ENCODE measurements at places on chromosomes 16 and 17.
A peak's percentile ranks its signal among the peaks of the same experiment; 100 is the strongest.

DNA sequence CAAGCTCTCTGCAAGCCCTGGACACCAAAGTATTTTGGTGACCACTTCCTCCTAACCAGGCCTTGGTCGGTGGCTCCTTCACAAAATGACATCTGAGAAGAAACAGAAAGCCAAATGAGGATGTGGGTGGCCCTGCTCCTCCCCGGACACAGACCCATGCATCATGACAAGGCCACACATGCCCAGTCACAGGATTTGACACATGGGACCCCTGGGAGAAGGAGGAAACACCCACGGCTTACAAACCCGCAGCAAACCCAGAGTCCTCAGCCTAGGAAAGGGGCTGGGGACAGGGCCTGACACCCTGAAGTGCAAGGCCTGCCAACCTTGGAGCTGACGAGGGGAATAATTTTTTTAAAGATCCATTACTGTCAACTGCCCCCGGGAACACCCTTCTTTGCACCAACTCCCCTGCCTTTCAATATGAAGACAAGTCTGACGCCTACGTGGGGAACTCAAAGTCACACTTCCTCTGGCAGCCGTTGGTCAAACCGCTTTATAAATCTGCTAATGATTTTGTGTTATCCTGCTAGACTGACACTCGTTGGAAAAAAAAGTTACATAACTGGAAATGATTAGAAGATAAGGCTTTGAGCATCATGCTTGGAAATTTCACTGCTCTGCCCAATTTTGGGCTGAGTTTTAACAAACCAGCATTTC, 41.3 kb downstream of the GAS7 start:
- DNase-seq = no peak

GRCh38 chr16:83960521-83961249, 7.4 kb upstream of the NECAB2 start:
- DNase-seq = no peak

DNA sequence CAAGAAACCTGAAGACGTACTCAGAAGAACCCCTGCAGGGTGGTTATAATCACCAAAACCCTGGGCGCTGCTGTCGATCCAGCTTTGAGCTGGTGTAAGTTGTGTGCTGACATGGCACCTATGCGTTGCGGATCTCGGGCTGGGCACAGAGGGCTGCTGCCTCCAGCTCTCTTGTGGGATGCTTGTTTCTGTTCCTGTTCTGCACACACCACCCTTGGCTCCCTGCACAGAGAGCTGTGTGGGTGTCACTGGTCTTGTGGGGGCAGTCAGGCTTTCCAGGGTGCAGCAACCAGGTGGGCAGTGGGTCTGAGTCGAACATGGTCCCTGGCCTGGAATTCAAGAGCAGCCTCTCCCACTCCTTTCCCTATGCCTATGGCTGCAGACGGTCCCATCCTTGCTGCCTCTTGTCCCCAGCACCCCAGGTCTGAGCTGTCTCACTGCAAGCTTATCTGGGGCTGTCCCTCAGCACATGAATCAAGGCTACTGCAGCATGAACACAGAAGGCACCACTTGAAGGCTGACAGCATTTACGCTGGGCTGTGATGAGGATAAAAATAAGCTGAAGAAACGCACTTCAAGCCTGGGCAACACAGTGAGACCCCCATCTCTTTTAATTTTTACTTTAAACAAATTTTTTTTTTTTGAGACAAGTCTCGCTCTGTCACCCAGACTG, 20.1 kb downstream of the ZNF276 start:
- DNase-seq = no peak

DNA sequence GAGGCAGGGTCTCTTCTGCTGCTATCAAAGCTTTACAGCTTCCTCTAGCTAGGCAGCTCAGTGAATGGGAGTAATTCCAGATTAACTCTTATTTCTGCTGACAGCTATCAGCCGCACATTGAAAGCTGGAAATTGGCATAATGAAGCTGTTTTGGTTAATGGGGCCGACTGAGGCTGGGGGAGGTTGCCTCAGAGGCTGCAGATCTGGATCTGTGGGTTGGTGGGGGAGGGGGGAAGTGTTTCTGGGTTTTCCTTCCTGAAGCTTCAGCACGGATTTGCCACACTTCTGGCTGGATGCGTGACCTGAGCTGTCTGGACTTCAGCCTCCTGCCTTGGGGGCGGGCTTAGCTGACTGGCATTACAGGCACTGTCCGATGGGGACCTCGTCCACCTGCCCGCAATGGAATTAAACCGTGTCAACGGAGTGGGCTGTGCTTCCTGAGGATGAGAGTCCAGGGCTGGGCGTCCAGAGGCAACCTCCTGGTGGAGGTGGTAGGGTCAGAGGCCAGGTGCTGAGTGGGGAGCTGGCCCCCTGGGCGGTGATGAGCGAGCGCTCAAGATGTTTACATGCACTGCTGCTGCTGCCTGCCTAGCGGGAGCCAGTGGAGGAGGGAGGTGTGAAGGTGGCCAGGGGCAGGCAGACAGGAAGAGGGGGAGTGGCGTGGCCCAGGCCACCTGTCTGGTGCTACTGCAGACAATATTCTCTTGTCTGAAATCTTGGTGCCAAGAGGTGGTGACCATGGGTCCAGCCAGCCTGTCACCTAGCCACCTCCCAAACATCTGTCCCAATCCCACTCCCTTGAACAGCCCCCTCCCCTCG, 6.7 kb upstream of the ABCC3 start:
- peak; percentile 47 for DNase-seq

DNA sequence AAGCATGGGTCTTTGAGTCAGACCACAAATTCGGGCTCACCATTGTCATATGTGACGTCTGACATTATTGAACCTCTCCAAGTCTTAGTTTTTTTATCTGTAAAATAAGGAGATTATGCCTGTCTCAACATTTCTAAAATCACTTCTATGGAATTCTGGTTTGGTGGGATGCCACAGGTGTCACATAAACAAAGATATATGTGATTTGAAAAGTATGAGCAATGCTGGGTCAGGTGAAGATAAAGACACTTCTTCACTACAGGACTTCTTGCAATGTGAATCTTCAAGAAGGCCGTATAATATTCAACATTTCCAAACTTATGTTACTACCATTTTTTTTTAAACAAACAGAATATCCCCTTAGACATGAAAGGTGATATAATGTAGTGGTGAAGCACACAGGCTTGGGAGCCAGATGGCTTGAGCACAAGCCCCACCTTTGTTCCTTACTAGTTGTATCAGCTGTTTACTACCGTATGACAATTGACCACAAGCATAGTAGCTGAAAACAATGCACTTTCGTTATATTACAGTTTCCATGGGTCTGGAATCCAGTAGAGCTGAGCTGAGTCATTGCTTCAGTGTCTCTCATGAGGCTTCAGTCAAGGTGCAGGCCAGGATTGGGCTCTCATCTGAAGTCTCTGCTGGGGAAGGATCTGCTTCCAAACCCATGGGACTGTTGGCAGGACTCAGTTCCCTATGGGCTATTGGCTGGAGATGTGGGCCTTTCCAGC, 87.7 kb downstream of the UTP18 start:
- no peak for DNase-seq

GRCh38 chr16:1420111-1420539, 422 bp downstream of the UQCC4 start:
- no peak for DNase-seq

DNA sequence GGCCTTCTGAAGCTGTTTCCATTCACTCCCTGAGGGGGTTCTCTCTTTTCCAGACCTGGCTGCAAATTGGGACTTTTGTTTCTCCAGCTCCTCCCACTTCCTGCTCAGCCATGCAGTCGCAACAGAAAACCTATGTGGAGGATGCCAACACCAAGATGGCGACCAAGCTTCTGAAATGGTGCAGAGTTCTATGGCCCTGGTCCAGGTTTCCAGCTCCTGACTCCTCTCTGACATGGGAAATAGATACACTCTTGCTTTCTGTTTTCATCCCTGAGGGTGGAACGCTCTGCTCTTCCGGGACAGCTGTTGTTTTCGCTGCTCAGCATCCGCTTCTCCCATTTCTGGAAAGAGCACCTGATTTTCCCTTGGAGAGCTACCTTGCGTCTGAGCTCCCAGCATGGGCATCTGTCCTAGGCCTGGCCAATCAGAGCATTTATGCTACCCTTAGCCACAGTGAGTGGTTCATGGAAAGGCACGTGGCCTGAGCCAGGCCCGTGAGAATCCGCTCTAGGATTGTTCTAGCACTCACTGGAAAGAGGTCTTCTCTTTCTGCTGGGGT, 8.1 kb downstream of the GPRC5B start:
- no peak for DNase-seq

DNA sequence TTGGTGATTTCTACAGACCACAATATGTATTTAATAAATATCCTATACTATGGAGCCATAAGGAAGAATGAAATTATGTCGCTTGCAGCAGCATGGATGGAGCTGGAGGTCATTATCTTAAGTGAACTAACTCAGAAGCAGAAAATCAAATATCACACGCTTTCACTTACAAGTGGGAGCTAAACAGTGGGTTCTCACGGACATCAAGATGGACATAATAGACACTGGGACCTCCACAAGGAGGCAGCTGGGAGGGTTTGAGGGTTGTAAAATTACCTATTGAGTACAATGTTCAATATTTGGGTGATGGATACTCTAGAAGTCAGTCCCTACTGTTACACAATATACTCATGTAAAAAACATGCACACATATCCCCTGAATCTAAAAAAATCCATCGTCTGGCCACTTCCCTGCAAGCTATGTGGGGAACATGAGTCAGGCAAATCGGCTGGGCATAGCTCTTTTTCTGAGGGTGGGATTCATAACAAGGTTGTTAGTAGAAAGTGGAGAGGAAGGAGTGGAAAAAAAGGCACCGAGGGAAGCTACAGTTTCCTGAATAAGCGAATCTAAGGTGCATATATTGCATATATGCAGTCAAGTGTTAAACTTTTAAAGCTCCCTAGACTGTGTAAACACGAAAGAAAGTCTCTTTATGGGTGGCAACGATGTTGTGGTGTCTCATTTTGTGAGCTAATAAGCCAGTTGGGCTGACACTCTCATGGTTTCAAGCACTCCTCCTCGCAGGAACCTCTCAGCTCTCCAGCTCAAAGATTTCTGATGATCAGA, 135.2 kb upstream of the CPHXL start:
- peak; percentile 61 for DNase-seq

GRCh38 chr17:67111327-67111726, 67.0 kb downstream of the CACNG1 start:
- DNase-seq = no peak

DNA sequence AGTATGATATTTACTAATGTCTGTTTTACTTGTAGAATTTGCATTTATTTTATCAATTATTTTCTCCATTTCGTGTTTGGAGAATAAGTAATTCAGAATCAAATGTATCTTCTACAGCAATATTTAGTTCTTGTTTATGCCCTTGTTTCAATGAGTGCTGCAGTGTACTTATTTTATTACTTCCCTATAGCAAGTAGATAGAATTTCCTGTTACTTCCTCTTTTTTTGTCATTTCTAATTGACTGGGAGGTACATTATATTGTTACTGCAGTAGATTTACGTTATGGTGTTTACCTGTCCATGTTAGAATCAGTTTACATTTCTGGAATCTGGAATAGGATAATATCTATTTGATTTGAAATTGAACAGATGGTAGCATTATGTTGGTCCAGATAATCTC, 71.2 kb downstream of the OMG start:
- DNase-seq = no peak

DNA sequence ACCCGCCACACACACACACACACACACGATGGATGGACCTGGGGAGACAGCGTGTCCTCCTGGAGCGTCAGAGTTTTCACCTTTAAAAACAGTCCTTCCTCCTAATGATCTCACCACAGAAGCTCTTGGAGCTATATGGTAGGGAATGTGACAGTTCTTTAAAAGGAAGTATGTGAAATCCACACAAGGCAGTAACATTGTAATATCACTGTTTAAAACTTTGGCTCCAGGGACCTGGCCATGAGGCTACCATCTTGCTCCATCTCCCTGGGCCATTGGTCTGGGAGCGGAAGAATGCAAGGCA, 302.4 kb downstream of the SOX9 start:
- no peak for DNase-seq

GRCh38 chr17:66928949-66929348, 35.6 kb upstream of the CACNG4 start:
- no peak for DNase-seq

- no peak for DNase-seq
These were observed 256.2 kb downstream of the FOXL1 start for GRCh38 chr16:86834451-86835035.

DNA sequence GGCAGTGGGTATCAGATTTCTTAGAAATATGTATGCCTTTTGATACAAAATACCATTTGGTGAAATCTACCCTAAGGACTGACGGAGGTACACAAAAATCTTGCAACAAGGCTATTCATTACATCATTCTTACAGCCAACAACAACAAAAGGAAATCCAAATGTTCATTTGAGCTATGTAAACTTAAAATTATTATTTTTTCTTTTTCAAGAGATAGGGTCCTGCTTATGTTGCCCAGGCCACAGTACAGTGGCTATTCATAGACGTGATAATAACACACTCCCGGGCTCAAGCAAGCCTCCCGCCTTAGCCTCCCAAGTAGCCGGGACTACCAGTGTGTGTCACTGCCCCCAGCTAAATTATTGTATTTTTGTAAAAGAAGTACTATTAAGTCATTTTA, 9.0 kb downstream of the SRR start:
- DNase-seq = no peak

DNA sequence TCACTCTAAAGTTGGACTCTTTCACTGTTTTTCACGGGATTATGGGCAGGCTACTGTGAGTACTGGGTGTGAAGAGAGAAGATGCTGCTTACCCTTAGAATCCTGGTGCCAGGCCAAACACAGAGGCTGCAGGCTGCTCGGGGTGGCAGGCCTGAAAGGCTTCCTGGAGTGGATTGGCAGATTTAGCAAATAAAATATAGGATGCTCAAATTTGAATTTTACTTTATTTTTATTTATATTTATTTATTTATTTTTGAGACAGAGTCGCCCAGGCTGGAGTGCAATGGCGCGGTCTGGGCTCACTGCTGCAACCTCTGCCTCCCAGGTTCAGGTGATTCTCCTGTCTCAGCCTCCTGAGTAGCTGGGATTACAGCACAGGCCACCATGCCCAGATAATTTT, 14.9 kb upstream of the STAC2 start:
- no peak for DNase-seq

- no peak for DNase-seq
These were observed 221.5 kb downstream of the ZNF423 start for GRCh38 chr16:49634235-49635008.

GRCh38 chr17:43766413-43767052, 7.9 kb upstream of the SOST start:
- DNase-seq = peak; percentile 44

- no peak for DNase-seq
These were observed 29.7 kb downstream of the DCAKD start for GRCh38 chr17:45021607-45022287.

GRCh38 chr17:47072886-47073285, 93.8 kb upstream of the RPRML start:
- DNase-seq = no peak

DNA sequence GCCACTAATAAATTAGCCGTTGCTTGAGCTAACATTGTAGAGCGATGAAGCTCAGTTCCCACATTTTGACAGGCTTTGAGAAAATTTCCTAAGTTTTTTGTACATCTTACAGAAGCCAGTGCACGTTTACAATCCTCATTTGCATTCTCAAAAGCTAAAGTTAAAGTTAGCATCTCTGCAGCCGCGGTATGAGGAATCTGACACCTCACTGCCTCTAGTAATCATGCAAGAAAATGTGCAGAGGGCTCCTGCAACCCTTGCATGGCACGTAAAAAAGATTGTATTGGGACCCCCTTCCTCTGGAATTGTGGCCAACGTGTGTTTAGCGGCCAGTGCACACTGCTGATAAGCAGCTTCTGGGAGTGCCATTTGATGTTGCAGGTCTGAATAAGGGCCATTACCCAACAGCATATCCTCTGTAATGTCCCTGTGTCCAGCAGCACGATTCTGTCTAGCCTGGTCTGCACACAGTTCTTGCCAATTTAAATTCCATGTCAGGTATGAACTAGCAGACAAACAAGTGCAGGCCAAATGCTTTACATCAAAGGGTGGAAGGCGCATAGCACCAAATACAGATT, 12.4 kb upstream of the ZNF689 start:
- DNase-seq = no peak
